GM13976 (cell line): ENCODE measurements at places on chromosomes 7 and 10.
A peak's percentile ranks its signal among the peaks of the same experiment; 100 is the strongest.

DNA sequence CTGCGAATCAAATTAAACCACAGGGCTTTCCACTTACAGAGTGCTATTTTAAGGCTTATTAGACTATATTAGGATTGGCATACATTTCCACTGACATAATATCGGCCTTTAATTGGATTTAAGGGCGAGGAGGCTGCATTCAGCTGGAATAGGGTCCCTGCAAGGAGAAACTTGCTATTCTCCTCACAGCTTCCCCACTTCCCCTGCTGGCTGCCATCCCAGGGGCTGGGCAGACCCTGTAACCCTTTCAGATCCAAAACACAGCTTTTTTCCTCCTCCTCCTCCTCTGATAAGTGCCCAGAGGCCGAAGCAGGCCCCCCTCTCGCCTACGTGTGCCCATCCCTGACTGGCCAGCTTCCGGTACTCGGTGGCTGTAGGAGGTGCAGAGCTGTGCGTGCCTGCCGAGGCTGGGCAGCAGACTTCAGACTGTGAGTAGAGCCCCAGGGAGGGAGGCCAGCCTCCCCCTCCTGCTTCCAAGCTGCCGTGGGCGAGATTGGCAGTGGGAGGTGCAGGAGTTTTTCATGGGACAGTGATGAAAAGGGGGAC, 224.2 kb downstream of the PLXNA4 start:
- DNase-seq = no peak

DNA sequence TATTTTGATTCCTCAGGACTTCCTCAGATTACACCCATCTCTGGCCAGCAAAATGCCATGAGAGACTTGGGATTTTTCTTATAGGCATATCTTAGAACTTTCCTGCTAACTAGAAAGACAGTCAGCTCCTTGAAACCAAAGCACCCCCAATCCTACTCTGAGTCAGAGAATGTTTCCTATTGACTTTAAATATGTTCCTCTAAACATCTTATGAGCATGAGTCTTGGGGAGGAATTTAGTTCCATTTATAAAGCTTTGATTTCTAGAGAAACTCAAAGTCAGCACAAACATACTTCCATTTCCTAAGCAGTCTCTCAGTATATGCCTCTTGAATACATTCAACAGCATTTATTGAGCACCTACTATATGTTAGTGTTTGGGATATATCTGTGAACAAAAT, 128.5 kb downstream of the INHBA start:
- DNase-seq = no peak

GRCh38 chr7:6446838-6447580, 745 bp downstream of the DAGLB start:
- DNase-seq = peak; percentile 56

DNA sequence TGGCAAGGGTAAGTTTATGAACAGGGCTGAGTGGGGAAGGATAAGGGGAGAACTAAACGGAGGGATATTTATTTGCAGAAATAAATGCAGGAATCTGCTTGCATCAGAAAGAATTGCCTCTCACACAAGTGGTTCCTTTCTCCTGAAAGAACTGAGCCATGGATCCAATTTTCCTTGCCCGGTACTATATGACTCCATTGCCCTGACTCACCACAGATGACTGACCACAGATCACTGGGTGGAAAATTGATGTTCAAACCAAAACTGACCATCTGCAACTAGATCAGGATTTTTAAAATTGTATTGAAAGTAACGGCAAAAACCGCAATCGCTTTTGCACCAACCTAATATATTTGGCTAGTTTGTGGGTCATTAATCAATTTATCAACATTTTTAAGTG, 6.2 kb upstream of the MACC1 start:
- DNase-seq = no peak

DNA sequence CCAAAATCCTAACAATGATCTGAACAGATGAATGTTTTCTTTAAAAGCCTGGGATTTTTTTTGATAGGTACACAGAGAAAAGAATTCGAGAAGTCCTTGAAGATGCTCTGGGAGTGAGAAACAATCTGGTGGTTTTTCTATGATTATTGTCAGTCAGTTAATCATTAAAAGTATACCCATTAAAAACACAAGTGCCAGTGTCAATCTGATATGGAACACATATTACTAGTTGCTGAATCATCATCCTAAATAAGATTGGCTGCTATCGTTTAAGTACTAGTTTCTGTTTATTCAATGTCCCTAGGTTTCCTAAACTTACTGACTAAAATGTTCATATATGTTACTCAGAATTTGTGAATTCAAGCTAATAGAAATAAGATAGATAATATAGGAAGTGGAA, 16.1 kb downstream of the COL28A1 start:
- DNase-seq = no peak

DNA sequence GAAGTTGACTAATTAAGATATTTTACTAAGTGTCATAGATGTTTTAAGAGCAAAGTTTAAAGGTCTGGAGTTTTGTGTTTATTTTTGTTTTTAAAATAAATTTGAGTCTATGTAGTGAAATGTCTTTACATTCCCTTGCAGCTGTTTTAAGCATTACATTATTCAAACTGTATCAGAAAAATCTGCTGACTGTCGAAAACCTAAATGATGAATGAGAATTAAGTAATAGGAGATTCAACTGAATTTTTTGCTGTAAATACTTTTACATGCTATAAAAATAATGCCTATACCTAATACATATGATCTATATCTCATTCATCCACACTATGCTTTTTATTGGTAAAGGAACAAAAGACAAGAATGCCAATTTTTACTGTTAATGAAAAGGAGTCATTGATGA, 227.2 kb downstream of the CSTF2T start:
- DNase-seq = no peak

- DNase-seq = no peak
Observed at GRCh38 chr10:68154211-68154497, 44.9 kb downstream of the MYPN start.

DNA sequence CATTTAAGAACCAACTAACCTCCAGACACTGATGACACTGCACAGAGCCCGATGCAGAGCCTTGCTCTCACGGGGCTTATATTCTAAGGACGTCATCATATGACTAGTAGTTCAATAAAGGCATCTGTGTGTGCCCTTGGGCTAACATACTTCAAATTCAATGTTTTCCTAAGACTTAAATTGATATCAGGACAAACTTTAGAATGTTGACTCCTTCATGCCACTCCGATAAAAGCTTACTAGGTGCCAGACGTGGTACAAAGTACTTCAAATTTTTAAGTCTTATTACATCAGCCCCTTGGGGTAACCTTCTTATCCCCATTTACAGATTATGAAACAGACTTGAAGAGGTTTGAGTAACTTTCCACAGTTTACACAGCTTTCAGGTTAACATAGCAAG, 191.1 kb upstream of the PLXNA4 start:
- no peak for DNase-seq

GRCh38 chr7:26618898-26619297, 245.5 kb downstream of the SKAP2 start:
- DNase-seq = no peak

- no peak for DNase-seq
Observed at GRCh38 chr10:85648279-85648754, 718.3 kb downstream of the GRID1 start.

DNA sequence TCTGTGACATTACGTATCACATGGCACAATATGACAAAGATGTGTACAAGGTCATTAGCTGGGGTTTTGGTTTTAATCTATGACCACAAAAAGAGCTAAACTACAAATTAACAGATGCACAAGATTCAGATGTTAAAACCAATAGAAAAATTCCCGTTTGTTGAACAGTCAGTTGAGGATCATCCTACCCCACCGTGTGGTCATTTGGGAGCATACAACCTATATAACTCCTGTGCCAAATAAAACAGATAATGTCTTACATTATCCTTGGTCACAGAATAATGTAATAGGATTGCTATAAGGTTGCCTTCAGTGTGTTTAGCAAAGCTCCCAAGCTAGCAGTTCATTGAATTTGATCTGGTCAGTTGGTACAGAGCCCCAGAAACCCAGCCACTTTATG, 28.2 kb downstream of the ASNS start:
- peak; percentile 17 for DNase-seq

DNA sequence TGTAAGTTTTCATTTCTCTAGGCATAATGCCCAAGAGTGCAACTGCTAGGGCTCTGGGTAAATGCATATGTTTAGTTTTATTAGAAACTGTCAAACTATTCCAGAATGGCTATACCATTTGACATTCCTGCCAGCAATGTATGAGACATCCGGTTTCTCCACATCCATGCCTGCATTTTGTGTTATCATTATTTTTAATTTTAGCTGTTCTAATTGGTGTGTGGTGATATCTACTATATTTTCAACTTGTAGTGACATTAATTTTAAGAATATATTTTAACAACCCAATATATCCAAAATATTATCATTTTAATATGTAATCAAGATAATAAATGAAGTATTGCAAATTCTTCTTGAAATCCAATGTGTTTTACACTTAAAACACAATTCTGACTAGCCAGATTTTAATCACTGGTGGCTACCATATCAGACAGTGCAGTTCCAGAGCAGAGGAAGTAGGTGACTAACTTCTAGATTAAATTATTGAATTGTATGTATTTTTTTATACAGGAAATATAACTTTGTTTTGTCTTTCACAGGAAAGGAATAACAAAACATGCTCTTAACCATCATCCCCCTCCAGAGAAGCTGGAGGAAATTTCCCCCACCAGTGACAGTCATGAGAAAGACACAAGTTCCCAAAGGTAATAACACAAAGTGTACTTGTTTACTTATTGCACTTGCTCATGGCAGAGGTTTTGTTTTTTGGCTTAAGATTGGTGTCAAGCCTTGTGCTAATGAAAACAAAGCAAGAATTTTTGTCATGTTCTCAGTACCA, 6.4 kb downstream of the FAM149B1 start:
- DNase-seq = no peak

DNA sequence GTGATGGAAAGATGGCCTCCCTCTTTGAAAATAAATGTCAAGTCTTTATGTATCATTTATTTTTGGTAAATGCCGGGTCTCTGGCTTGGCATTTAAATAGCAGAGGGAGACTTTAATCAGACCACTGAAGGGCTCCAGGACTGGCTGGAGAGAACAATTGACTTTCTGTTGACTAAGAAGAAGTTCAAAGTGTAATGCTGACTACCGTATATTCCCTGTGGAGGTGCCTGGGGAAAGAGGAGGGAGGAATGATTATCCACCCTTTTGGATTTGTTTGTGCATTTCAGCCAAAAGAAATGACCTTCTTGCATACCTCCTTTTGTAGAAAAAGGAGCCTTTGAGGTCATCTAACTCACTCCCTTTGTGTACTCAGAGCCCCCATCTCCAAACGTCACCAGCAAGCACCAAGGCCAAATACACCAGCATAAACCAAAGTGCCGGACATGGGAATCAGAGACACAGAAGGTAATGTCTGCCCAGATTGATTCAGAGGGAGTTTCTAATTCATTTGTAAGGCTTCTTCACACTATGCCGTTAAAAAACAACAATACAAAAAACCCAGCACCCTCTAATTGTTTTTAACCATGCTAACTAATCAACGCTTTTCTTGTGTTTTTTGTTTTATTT, 75.2 kb downstream of the PRLHR start:
- no peak for DNase-seq

DNA sequence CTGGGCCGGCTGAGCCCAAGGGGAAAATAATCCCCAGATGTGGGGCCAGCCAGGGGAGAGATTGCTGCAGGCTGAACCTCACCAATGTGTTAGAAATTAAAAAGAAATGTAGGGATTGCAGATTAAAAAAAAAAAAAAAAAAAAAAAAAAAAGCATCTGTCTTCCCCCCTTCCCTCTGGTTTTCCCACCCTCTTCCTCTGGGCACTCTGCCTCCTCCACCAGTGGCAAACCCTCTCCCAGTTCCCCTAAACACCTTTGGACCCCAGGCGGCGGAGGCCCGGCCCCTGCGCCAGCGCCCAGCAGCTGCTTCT, 7.1 kb downstream of the MNX1 start:
- DNase-seq = no peak

GRCh38 chr10:111756217-111757061, 427.1 kb downstream of the GPAM start:
- peak; percentile 1 for DNase-seq

DNA sequence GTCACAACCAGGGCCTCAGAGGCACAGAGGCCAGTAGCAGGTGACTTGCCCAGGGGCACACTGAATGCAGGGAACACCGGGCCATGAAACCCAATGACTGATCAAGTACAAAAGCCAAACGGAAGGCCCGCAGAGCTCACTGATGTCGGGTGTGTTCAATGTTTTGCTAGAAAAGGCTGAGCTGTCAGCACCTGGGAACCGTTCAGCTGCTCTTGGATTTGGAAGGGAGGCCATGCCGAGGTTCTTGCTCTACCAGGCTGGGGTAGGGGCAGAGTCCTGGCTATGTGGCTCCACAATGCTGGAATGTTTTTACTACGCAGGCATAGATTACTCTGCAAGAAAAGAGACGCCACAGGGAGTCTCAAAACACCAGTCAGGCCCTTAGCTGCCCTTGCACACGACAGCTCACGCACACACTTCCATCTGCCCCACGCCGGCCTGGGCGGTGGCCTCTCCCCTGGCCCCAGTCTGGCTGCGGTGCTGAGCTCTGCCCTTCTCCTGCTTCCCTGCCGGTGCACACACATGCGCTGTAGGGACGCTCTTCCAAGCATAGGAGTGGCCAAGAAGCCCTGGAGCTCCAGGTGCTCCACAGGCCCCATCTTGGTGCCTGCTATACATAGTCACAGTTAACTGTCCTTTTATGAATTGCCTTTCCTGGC, 79.9 kb downstream of the ZRANB1 start:
- no peak for DNase-seq

DNA sequence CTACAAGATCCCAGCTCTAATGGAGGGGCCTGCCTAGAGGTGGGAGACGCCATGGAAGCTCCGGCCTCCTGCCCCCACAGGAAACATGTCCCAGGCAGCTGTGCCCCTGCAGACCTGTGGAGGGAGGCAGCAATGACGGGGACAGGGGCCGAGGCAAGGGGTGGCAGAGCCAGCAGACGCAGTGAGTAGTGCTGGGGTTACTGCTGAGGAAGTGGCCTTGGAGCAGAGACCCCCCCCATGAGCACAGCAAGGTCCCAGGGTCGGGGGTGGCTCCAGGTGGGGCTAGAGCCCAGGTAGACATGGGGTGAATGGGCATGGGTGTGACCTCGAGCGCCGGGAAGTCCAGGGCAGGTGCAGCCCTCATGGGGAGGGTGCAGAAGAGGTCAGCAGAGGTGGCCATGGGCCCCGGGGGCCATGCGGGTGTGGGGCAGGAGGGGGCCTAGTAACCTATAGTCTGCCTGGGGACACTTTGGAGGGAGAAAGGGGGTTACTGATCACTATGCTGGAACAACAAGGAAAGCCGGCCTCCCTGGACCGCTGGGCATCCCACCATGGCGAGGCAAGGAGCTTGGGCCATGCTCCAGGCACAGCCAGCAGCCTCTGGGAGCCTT, 45.5 kb downstream of the JAKMIP3 start:
- no peak for DNase-seq

GRCh38 chr7:134533288-134533771, 6.0 kb downstream of the AKR1B10 start:
- no peak for DNase-seq

GRCh38 chr10:2284071-2284470, 546.7 kb upstream of the ADARB2 start:
- DNase-seq = no peak

DNA sequence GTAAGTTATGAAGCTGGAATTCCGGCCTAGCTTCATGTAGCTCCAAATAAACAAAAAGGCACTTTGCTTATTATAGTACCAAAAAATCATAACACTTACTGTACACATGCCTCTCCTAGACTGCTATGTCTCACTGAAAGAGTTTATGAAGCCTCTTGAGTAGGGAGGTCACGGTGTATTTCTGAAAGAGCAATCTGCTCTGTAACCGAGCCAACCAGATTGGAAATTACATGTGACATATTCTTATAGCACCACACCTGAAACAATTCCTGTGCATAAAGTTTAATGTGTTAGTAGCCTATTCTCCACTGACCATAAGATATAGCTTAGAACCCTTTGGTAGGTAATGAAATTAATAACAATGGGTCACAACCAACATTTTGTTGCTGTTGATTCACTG, 1.3 kb upstream of the FAM3C start:
- DNase-seq = no peak
